ENCODE measurements at places on chromosomes 1 and 21. TPM values are rescaled to one million over a fixed set of nuclear protein-coding genes. Genes with fewer than 3 reads are reported as not detected.

The DISC1 gene
- 5.0 TPM for total RNA-seq

The OR14A16 gene
- not detected for total RNA-seq

The SHISAL2A gene
- not detected for total RNA-seq

The NFASC gene
- total RNA-seq, result 33.3 TPM

The NCF2 gene
- total RNA-seq, result 2.7 TPM

- DNase-seq, result no peak
Observed at GRCh38 chr1:115409094-115410015, 71.3 kb upstream of the NGF start.

GRCh38 chr1:2271211-2271721 lies 43.1 kb downstream of the SKI start:
- no peak for DNase-seq

- no peak for DNase-seq
Observed at GRCh38 chr1:187384504-187384903, 555.8 kb downstream of the PLA2G4A start.

- no peak for DNase-seq
Observed at GRCh38 chr1:244303610-244303969, 148.1 kb downstream of the ADSS2 start.

DNA sequence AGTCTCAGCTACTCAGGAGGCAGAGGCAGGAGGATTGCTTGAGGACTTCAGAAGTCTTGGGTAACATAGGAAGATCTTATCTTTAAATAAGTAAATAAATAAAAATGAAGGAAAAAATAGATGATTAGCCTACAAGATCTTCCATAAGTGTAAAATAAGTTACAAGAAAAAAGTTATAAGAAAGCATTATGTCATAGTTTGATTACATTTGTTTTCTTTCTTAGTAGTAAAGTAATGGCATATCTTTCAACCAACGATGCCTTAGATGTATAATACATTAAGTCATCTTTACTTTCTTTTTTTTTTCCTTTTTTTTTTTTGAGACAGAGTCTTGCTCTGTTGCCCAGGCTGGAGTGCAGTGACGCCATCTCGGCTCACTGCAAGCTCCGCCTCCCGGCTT lies 46.5 kb downstream of the SNRPE start:
- DNase-seq, result no peak

- DNase-seq, result no peak
Observed at GRCh38 chr21:33020558-33021100, 5.1 kb upstream of the OLIG2 start.

DNA sequence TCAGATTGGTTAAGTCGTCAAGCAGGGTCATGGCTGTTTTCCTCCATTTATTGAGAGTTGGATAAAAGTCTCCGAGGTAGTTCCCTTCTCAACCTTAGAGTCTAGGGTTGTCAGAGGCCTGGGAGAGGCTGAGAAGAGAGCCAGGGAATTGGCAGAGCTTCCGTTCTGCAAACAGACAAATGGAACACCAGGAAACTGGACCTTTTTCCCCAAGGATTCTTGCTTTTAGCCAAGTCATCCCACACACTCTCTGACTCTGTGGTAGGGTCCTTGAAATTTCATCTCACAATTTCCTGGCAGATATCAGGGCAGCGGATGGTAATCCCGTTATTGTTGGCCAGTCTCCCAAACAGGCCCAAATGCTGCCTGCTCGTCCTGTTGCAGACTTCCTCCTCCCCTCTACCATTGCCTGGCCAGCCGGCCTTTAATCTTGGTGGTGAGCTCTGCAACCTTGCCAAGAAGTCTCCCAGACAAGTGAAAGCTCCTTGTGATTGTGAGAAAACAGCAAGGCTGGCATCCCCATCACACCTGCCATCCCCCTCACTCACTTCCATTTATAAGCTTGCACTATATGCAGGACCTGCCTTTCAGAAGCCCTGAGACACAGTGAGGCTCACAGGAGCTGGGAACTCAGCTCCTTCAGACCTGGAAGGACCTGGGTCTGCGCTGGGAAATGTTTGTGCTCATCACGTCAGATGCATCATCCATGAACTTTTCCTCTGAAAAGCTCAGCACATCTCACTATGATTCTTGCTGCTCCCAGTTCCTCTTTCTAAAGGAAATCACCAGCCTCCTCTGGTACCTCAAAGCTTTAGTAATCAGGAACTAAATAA lies 13.7 kb upstream of the SRP9 start:
- DNase-seq, result peak; percentile 79

GRCh38 chr1:200895801-200896530 lies 1.3 kb downstream of the INAVA start:
- DNase-seq, result no peak

DNA sequence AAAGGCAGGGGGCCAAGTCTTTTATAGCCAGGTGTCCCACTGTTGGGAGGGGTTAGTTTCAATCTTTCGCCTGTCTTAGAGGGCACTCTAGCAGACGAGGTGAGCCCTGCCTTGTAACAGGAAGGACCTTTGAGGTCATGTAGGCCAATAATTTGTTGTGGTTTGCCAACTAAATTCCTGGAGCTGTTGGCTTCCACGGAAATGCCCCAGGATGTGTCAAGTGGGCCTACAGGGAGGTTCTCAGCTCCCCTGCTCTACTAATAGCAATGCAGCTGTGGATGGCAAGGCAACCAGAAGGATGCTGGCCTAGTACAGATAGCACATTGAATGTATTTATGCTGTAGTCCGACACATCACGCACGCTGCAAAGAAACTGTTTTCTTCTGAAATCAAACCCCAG lies 22.3 kb upstream of the CASQ2 start:
- DNase-seq, result no peak

- DNase-seq, result no peak
Observed at GRCh38 chr21:33315946-33316710, 8.6 kb upstream of the IFNAR1 start.

DNA sequence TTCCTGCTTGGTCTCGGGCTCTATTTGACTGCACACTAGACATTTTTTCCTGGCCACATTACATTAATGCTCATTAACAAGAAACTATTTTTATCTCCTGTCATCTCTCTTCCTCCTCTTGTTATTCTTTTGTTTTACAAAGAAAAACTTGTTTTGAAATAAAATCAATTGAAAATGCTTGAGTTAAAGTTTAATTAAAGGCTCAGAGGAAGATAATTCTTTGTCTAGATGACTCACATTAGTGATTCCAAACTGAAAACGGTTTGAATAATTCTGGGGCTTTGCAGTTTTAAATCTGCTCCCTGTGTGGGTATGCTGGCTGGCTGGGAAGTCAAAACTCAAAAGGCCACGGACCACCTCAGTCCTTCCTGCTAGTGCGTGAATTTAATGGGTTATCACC lies 29.6 kb downstream of the RGS5 start:
- DNase-seq, result peak; percentile 42

GRCh38 chr1:32350785-32351398 lies 11.4 kb downstream of the FAM229A start:
- no peak for DNase-seq

- peak; percentile 88 for DNase-seq
Observed at GRCh38 chr1:224168859-224169380, 14.1 kb upstream of the DEGS1 start.

DNA sequence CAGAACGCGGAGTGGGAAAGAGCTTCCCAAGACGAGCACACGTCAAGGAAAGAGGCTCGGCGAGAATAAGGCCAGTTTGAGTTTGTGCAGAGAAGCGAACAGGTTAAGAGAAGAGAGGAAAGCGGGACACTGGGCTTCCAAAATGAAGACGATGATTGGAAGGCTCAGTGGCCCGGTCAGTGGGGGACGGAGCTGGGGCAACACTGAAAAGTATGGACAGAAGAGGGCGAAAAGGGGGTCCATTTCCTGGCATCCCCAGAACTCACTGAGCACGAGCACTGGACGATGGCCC lies 258 bp downstream of the CCT3 start:
- DNase-seq, result no peak

- DNase-seq, result no peak
Observed at GRCh38 chr1:204278958-204279357, 65.2 kb upstream of the GOLT1A start.
